ENCODE measurements at places on chromosomes 4 and X.

DNA sequence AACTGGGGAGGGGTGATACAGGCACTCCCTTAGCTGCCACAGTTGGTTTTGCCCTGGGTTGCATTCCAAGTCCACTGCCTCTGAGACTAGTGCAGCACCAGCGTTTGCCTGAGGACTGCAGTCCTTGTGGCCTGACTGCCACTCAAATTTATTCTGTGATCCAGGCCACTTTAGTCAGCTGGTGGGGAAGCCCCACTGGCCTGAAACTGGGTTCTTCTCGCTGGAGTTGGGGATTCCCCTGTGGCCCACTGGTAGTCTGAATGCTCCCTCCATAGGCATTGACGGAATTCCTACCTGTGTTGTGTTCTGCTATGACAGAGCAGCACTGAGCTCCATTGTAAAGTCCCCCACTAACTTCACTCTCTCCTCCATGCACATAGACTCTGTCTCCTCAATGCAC, 63.8 kb downstream of the PTPN13 start:
- DNase-seq = no peak

DNA sequence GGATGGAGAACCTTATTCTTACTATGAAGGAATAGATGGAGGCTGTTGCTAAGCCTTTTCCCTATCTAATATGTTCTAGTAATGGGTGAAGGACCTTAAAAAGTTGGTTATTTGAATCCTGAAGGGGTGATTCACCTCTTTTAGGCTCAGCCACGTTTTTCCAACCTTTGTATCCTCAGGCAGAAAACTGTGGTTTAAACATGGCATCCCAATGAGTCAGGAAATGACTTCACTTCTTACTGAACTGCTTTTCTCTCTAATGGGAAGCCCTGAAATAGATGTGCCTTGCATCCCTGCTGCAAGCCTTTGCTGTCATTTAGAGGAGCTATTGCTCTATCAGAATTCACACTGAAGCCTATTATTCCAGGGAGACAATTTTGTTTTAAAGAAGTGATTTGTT, 191.0 kb upstream of the ARX start:
- DNase-seq = no peak

DNA sequence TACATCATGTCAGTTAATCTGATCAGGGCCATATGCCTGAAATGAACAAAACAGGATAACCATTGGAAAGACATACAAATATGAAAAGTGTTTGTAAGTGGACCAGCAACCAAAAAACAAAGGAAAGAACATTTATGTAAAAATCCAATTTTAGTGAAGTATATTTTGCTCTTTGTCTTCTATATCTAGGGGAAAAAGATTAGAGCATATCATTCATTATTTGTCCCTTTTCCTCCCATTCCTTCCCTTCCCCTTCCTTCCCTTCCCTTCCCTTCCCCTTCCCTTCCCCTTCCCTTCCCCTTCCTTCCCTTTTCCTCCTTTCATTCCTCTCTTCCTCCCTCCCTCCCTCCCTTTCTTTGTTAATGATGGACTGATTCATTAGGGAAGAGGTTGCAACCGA, 1.8 kb upstream of the GNRHR start:
- no peak for DNase-seq

DNA sequence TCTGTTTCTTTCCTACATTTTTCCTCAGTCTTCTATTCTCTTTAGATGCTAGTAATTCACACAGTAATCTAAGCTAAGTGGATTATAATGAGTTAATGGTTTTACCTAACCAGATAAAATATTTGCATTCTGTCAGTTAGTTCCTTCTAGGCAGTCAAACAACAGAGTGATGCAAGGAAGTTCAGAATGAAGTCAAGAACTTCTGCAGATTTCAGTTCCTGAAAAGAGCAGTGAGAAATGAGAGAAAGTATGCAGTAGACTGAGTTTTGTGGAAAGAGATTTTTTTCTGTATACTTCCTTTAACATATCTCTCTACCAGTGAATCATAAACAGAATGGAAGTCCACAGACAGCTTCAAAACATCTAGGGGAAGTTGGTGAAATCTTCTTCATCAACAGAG, 774.0 kb upstream of the POU3F4 start:
- no peak for DNase-seq

- no peak for DNase-seq
These were observed 165.6 kb upstream of the HCCS start for GRCh38 chrX:10945498-10945897.

- DNase-seq = no peak
These were observed 121.4 kb downstream of the NHS start for GRCh38 chrX:17496407-17496806.

DNA sequence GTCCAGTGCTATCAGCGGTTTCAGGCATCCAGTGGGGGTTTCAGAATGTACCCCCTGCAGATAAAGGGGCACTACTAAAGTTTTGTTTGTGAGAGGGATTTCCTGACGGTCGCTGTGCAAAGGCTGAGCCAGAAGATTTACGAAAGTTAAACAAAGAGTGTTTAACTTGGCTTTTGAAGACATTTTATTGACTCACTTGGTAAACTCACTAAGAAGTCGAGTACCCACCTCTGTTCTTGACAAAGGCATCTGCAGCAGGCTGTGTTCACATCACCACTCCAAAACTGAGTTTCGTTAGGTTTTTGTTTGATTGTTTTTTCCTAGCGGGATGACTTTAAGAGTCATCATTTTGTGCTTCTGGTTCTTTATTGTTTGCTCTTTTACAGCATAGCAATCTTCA, 143.9 kb upstream of the TBL1X start:
- no peak for DNase-seq

GRCh38 chr4:7342223-7343080, 92.3 kb downstream of the PSAPL1 start:
- DNase-seq = no peak

GRCh38 chr4:182451441-182451840, 208.2 kb downstream of the TENM3 start:
- no peak for DNase-seq

- peak; percentile 41 for DNase-seq
These were observed 27.4 kb downstream of the HOPX start for GRCh38 chr4:56653461-56654237.

- no peak for DNase-seq
These were observed 42.4 kb downstream of the RHOXF2 start for GRCh38 chrX:120200851-120201250.

GRCh38 chrX:27968878-27969277, 12.4 kb downstream of the DCAF8L1 start:
- DNase-seq = no peak

- DNase-seq = no peak
These were observed 306.8 kb upstream of the FAM241A start for GRCh38 chr4:111838406-111838930.

DNA sequence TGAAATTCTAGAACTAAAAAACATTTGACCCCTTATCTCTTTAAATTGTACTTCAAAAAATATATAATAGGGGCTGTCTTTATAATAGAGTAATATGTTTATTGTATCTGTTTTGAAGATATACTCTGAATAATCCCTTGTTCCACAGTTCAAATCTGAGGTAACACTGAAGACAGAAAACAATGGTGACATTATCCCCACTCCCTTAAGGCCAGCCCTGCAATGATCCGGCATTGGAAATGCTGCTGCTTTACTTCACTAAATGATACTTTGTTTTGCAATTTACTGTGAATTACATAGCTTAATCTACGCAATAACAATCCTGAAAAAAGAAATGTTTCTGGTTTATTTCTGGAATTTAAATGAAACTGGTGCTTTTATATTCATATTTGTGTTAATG, 34.4 kb upstream of the ZFP42 start:
- no peak for DNase-seq

GRCh38 chrX:22351966-22352365, 79.3 kb downstream of the CBLL2 start:
- no peak for DNase-seq

DNA sequence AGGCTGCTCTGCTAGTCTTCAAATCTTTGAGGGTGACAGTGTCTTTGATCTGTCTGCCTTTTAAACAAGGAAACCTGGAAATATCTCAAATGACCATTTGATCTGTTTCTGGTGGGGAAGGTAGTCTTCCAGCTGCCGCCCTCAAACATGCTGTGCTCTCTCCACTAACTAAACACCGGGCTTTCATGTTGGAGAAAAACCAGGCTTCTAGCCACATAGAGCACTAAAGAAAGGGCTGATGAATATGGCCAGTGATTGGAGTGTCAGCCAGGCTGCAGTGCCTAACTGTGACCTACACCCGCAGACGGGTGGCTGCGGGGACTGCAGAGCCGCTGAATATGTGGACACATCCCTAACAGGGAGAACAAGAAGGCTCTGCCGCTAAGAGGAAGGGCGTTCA, 85.9 kb downstream of the UNC5C start:
- DNase-seq = no peak

DNA sequence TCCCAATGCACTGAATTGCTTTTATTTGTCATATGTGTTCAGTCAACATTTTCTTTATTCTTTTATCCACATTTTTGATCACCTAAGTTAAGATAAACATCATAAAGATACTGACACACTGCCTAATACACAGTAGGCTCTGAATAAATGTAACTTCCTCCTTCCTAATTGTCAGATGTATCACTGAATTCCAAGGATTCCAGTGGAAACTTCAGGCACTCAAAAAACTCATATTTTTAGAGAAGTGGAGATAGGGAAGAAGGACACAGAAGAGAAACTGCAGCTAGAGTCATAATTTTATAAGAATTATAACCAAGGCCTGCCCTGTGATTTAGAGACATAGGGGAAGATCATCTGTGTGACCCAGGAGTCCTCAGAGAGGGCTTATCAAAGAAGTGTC, 753.3 kb downstream of the ADGRL3 start:
- no peak for DNase-seq

DNA sequence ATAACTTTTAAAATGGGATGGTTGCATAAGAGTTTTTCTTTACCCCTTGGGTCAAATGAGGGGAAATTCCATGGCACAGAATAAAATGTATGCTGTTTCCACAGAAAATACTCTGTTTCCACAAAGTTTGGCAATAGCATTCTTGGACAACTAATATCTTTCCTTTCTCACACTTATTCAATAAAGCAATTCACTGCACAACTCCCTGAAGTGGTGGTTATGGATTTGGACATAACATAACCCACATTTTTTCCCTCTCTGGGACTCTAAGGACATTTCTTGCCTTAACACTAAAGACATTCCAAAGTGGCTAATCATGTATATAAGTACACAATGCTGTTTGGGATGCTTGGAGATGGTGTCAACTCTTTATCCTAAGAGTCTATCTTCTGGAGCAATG, 51.7 kb upstream of the GPM6B start:
- no peak for DNase-seq

- no peak for DNase-seq
These were observed 74.9 kb upstream of the GUCY1A1 start for GRCh38 chr4:155591738-155592143.

DNA sequence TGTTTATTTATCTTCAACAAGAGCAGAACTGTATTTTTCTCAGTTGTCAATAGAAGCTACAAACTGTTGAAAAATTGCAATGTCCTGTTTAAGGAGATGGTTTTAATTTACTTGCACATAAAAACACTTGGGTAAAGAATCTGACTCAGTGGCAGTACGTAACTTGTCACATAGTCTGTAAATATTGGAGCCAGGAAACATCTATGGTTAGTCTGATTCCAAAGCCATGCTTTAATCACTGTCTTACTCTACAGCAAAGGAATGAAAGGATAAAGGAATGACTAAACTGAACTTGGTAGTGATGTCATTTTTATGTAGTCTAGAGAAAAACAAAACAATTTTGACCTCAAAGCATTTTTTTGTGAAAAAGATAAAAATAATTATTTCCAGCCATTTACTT, 537.2 kb downstream of the STIM2 start:
- no peak for DNase-seq

DNA sequence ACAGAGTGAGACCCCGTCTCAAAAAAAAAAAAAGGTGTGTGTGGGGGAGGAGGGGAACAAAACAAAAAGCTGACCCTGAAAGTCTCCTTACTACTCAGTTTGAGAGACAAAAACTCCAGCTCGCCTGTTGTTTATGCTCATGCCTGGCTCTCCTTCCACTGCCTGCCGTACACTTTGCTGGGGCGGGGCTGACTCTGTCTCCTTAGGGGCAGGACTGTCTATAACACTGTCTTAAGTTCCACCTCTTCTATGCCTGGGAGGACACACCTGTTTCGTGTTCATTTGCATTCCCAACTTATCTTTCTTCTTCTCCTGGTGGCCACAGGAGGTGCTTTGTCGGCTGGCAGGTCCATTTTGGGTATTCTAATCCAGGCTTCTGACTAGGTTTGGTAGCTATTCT, 81.4 kb downstream of the MTNR1A start:
- no peak for DNase-seq

DNA sequence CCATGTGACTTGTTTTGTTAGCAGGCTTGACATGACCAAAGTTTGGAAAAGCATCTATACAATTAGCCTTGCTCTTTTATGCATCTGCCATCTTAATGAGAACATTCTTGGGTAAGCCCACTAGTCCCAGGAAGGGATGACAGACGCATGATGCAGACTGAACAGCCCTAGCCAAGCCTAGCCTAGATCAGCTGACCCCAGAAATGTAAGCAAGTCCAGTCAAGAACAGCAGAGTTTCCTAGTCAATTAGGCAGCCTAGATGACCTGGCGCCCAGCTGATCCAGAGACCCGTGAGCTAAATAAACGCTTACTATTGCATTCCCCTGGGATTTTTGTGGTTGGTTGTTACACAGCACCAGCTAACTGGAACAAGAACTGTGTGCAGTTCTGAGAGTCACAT, 457.9 kb downstream of the BCOR start:
- no peak for DNase-seq

GRCh38 chr4:145644699-145645098, 25.5 kb downstream of the MMAA start:
- DNase-seq = no peak

DNA sequence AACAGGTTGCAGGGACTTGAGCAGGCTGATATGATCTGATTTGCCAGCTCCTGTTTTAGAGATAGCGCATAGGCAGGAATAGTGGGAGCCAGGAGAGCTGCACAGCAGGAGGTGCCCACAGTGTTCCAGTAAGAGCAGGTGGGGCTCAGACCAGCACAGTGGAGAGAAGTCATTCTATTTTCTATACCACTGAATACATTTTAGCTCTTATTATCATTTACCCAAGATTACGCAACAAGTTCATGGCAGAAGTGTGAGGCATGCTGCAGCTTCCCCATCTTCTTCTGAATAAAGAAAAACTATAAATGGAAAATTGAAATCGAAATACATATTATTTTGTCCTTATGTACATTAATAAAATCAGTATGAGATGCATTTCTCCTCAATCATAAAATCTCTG, 114.7 kb upstream of the EDNRA start:
- DNase-seq = no peak

- DNase-seq = no peak
These were observed 48.9 kb upstream of the HAND2 start for GRCh38 chr4:173578956-173579355.

DNA sequence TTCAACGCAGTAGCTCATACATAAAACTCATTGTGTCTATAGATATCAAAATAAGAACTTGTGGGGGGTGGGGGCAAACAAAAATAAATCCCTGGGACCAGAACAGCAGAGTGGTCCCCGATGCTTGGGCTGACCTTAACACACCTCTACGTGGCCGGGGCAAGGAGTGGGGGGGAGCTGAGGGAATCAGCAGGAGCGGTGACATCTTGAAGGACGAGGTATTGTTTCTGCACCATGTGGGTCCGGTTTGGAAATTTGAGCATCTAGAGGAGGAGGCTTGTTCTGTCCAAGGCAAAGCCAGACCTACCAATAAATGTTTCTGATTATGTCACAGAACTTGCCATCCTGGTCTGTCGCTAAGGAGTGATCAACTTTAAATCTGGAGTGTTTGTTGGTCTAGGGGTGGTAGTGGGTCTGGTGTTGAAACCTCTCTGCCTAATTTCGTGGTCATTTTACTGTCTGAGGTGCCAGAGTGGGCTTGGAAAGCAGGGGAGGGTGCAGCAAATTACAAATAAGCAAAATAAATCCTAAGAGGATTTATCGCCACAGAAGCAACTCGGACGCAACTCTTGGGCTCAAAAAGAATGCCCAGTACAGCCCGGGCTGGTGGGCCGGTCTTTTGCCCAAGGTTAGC, 774 bp upstream of the RAPGEF2 start:
- no peak for DNase-seq
